ENCODE measurements at places on chromosomes 4 and X.

DNA sequence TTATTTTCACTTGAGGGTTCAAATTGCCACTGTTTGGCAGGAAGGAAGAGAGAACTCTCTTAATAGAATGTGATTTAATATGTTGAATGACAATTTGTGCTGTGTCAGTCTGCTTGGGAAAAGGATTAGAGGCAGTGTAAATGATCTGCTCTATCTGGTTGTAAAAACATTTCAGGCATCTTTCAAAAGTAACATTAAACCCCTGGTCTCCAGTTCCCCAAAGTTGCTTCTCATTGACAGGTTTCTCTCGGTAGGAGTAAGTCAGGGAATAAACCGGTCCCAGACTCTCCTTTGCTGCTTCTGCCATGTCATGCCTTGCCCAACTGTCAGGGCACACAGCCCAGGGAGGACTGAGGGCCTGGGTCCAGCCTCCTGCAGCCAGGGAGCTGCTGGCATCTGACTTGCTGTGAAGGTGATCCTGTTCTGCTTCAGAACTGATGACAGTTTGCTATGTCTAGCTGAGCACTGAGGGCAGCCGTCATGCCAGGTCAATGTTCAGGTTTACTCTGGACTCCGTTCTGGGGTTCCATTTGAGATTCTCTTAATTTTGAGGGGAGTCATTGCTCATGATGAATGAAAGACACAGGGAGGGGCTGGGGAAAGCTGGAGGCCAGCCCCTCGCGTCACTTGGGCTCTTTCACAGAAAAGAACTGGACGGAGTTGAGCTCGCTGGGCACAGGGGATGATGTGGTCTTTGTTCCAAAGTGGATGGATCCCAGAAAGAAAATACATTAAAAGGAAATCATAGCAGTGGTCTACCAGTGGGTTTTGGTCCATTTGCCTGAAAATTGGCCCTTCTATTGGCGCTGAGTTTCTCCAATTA lies 312.4 kb downstream of the ARHGAP10 start:
- no peak for DNase-seq

DNA sequence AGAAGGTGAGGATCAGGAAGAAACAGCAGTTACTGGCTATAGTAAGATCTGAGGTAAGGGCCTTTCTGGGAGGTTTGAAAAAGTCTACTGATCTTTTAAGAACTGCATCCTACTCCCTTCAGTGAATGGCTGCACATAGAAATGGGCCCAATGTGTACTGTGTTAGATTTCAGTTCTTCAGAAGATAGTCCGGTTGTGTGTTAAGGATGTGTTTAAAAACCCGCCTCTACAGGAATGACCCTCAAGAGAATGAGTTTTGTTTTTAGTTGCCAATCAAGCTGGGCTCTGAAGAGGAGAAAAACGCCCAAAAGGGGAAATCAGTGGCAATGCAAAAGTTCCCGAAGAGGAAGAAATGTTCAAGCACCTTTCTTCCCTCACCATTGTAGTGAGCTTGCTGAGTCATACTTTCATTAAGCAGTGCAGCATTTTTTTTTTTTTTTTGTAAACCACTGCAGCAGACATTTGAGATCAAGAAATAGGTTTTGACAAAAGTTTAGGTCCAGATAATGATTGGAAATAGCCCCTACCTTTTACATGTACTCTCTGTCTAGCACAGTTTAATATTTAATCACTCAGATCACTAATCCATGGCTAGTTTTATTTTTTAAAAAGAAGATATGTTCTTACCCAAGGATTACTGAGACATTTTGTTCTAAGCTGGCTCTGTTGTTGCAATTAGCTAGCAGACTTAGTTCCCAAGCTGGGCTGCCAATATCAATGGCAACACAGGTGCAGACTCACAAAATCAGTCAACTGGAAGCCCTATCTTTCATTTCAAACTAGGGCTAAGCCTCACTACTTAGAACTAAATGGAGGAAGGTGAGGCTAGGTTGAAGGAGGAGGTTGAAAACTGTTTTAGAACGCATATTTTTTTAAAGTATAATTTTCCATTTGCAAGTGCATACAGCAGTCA lies 7.0 kb upstream of the TRPC5OS start:
- no peak for DNase-seq

GRCh38 chrX:2717312-2717711 lies 26.2 kb downstream of the CD99 start:
- DNase-seq, result no peak

DNA sequence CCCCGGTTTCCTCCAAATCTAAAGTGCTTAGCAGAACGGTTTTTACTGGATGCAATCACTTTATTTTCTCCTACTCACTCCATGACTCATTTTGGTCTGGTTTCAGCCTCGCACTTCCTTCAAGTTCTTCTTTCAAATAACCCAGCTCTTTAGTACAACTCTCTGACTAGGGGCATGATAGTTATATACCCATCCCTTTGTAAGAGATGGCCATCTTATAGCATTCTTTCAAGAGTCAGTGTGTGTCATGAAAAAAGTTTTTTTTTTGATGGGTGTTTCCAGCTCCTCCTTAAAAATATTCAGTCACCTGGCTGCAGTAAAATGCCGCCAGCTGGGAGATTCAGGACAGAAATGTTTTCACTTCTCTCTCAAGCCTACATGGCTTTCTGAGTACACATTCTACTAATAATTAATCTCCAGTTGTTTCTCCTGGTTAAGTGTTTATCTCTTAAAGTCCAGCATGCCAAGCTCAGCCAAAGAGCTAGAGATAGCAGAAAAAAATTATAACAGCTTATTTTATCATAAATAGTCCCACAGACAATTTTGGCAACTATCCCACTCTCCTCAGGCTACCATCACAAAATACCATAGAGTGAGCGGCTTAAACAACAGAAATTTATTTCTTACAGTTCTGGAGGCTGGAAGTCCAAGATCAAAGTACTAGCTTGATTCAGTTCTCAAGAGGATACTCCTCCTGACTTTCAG lies 139.3 kb downstream of the GASK1B start:
- DNase-seq, result no peak

DNA sequence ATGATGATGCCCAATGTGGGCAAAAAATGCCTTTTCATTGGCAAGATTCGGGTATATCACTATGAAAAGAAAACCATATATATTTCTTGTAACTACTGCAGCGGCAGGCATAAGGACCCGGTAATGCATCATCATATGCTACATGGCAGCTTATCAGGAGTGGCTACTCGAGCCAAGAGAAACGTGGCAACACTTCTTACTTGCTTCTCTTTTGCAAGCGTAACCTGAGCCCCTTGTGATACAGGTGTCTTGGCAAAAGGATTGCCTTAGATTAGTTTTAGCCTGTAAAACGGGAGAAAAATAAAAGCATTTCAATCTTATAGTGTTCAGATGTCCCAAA lies 280.3 kb downstream of the SPRY1 start:
- no peak for DNase-seq

DNA sequence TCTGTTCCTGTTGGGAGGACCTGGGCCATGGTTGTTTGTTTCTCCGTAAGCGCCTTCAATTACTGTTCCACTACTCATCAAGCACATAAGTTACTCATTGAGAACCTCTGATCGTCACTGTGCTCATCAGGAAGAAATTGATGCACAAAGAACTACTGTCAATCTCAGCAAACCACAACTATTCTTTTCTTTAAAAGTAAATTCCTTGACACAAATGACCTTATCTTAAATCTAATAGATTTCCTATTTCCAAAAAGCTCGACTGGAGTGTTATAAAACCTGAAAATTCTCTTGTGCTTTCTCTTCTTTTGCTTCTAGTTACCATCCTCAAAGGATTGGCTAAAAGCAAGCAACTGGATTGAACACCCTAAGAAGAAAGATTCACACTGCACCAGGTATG lies at the start of gene MUC7:
Gene MUC7 (plus strand): TSS at position 301 of the 400 bp plus-strand sequence. CDS start 1,825 bp downstream, outside the sequence.
- DNase-seq, result no peak

DNA sequence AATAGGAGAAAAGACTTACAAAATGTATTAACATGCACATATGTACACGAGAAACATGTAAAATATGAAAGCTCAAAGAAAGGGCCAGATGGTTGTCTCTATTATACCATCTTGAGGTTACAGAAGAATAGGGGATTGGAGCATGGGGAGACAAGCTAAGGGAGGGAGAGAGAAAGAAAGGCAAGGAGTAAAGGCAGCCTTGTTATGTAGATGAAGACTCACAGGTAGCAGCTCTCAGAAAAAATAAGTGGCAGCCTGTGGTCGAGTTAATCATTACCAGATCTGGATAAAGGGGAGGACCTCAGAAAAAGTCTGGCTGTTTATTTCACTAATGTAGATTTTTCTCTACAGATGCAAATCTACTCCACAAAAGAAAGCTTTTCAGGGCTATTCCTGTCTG lies 26.6 kb upstream of the PPP1R2C start:
- DNase-seq, result no peak

- no peak for DNase-seq
Measured at GRCh38 chrX:129545408-129545807, 5.3 kb downstream of the OCRL start.

GRCh38 chr4:106717091-106717490 lies 319.0 kb downstream of the DKK2 start:
- DNase-seq, result no peak

GRCh38 chr4:152508386-152508785 lies 27.5 kb downstream of the FBXW7 start:
- no peak for DNase-seq

GRCh38 chrX:79259073-79259689 lies 108.0 kb downstream of the ITM2A start:
- DNase-seq, result peak; percentile 24

DNA sequence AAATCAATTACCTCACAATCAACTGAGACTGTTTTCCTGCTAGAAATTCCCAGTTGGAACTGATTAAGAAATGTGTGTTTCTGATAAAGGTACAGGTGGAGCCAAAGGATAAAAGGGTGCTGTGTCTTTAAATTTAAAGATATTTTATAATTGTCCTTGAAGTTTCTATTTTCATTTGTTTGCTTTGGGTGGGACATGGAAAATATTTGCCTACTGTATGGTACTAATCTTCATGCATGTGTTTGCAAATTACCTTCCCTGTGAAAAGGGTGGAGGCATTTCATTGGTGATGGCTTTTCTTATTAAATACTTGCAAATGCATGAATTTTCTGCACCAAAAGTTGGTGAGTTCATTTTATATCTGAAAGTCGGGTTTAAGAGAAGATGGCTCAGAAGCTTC lies 215.9 kb downstream of the RELL1 start:
- DNase-seq, result no peak

All from T-helper 22 cell (primary cell).